Islet precursor cell (in vitro differentiated cells): ENCODE measurements at places on chromosomes 1 and 21.

- DNase-seq, result no peak
Measured at GRCh38 chr1:235818632-235819136, 48.0 kb downstream of the LYST start.

GRCh38 chr1:214002472-214002871 lies 14.7 kb downstream of the PROX1 start:
- DNase-seq, result peak; percentile 12

- DNase-seq, result no peak
Measured at GRCh38 chr1:93537924-93538323, 90.0 kb downstream of the FNBP1L start.

- DNase-seq, result no peak
Measured at GRCh38 chr1:1847890-1848289, 43.0 kb downstream of the GNB1 start.

DNA sequence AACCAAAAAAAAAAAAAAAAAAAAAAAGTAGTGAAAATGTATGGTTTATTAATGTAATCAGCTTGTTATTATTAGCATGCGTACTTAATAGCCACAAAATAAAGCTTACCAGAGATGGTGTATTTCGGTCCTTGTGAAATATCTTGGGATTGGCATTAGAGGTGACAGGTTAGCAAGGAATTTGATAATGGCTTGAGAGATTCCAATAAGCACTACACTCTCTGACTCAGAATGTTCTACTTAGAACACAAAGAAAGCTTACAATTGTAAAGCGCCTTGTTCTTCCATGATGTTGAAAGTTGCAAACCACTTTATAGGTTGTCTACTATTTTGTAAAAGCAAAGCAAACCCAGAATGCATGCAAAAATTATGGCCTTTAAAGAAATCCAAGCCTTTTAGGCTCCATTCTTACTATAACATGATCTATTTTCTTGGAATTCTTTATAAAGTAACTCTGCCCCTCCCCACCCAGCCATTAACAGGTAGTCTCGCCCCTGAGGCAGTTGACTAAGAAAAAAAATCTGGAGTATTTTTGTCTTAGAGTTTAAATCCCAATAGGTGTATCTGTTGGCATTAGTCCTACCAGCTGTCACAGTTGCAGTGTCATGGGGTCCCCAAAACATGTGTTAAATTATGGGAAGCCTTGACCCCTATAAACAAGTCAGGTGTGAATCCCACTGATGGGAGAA lies 129.2 kb downstream of the DHRS3 start:
- DNase-seq, result no peak

GRCh38 chr1:76668046-76668445 lies 199.2 kb upstream of the ST6GALNAC5 start:
- DNase-seq, result no peak

GRCh38 chr1:116218922-116219321 lies 107.7 kb downstream of the MAB21L3 start:
- DNase-seq, result peak; percentile 58

DNA sequence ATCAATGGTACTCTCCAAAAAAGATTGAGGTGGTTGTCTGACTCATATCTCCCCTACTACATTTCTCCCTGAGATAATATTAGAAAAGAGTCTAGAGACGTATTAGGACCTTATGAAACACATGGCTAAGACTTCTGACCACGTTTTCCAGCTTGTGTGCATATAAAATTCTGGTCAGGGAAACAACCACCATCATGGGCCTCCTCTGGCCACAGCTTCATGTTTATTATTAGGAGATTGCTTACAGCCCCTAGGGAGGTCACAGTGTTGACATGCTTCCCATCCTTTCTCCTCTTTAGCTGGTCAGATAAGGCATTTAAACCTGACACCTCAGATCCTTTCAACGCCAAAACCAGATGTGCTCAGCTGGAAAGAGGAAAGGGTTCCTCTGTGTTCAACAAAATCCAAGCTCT lies 620.2 kb downstream of the PLPP3 start:
- no peak for DNase-seq

DNA sequence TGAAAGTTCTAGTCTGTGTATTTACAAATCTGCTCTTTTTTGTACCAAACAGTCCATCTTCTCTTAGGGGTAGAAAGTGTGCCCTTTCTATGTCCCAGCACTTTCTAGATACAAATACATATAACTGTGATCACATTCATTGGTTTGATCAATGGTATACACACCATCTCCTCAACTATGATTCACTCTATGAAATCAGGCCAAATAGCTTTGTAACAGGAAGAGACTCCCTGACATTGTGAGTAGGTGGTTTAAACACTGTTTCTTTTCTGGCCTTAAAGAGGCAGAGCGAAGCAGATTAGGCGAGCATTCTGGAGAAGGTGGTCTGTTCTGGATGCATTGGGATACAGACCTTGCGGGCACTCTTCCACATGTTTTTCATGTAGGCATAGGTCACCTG lies 39.3 kb upstream of the EXOSC10 start:
- no peak for DNase-seq

DNA sequence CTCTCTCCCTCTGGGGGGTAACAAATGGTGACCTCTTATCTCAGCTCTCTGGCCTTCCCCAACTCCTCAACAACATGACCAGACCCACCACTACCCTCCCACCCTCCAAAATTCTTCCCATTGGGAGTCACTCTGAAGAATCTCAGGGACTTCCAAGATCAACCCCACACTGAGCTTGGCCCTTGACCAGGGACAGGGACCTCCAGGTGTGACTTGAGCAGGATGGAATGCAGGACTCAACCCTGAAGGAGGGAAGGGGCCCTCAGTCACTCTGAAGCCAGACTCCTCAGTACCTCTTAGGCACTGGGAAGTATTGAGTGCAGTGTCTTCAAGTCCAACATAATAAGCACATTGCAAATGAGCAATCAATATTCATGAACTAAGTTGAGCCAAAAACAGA lies 1.9 kb downstream of the CASQ1 start:
- DNase-seq, result peak; percentile 71

DNA sequence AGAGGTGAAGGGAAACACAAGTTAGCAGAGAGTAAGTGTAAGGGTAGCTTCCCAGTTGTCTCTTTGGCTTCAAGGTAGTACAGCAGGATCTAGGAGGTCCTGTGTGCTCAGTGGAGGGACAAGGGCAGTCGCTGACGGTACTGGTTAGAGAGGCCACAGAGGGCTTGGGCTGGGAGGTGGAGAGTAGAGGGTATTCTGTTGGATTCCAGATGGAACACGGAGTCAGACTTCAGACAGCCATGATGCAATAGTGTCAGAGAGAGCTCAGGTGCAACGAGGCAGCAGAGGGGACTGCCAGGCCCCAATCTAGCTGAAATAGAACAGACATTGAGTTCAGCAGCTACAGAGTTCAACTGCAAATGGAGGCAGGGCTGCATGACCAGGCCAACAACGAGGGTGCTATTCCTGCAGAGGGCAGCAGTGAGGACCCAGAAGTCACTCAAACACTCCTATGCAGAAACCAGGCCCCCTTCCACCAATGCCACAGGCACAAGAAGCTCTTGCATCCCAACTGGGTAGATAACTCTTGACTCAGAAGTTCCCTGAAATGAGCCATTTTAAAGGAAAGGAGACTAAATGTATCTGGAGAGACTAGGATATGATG lies 325.0 kb upstream of the ESRRG start:
- DNase-seq, result peak; percentile 79

DNA sequence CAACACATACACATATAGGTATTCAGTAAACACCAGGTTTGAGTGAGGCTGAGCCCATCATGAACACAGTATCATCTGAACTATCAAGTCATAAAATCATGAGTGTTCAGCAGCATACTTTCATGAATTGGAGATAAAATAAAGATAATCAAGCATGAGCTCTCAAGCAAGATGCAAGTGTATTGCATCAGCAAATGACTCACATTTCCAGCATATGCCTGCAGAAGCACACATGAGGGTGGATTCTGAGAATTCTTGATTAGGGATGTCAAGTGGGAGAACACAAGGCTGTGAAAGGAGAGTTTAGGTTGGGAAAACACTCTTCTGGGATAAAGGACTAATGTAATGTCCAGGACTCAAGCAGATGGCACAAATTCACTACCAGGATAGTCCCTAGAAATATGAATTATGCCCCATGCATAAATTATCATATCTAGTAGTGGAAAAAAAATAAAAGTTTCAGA lies 299.2 kb downstream of the SRGAP2C start:
- no peak for DNase-seq

- peak; percentile 48 for DNase-seq
Measured at GRCh38 chr1:228414511-228415211, 2.0 kb downstream of the TRIM17 start.

DNA sequence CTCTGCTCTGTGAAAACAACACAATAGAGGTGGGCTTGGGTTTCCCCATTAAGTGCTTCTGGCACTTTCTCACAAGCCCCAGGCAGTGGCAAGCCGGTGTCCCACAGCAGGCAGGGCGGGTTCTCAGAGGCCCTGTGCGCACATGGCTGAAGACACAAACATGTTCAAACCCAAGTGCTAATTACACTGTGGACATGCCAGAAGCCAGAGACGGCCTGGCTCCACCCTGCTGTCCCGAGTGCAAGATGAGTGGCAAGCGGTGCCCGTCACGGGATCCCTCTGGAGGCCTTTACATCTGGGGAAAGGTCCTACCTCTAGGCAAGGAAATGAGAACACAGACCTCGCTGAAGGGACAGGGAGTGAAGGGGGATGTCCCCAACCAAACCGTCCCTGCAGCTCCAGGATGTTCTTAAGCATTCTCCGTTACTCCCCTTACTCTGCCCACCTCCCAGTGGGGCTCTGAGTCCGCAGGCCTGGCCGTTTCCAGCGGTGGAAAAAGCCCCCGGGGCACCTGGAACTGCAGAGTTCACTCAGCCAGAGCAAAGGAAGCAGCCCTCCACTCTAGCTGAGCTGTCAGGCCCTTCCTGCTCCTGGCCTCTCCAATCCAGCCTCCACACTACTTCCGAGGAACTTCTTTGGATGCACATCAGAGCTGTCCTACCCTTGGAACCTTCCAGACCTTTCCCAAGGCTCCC lies 57.4 kb downstream of the SLC66A1 start:
- DNase-seq, result peak; percentile 81

- peak; percentile 71 for DNase-seq
Measured at GRCh38 chr21:8991088-8991907, 1530.1 kb upstream of the TPTE start.

DNA sequence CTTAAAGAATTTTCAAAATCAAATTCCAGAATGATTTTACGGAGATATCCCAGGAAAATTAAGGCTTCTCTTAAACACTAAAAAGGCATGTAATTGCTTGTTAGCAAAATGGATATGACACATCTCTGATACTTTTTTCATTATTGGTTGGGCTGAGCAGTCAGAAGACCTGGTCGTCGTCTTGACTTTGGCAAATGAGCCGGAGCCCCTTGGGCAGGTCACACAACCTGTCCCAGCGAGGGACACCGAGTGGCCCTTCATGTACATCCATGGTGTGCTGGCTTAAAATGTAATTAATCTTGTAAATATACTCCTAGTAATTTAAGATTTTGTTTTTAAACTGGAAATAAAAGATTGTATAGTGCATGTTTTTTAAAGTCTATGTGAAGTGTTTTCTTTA lies 33.9 kb downstream of the IFNGR2 start:
- DNase-seq, result no peak

- no peak for DNase-seq
Measured at GRCh38 chr1:172698224-172698623, 39.3 kb downstream of the FASLG start.

GRCh38 chr1:167695756-167696561 lies 25.8 kb upstream of the MPZL1 start:
- no peak for DNase-seq

- DNase-seq, result no peak
Measured at GRCh38 chr1:116019653-116020253, 43.4 kb downstream of the SLC22A15 start.

DNA sequence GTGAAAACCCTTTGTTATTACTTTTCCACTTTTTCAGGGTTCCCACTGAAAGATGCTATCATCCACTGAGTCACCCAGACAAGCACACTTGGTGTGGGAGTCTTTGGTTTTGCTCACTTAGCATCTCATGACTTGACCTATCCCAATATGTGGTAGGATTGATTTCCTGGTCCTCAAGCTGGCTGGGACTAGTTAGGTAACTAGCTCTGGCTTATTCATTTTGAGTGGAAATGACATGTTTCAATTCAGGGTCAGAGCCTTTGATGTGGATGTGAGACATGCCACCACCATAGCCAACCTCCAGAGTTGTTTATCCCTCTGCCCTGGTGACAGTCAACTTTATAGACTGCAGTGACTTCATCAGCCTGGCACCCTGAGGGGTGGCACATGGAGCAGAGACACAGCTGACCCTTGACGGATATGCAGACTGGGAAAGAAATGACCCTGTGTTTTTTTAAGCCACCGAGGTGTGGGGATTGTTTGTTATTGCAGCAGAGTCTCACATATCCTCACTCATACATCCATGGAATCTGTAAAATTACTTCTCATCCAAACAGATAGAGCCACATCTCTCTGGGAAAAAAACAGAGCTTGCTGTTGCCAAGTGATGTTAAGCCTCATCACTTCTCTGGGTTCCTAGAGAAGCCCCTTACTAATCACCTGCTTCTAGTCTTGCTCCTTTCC lies 699.9 kb downstream of the MATN1 start:
- no peak for DNase-seq

GRCh38 chr1:187096689-187097088 lies 267.9 kb downstream of the PLA2G4A start:
- no peak for DNase-seq

GRCh38 chr1:54375712-54376429 lies 30.3 kb downstream of the SSBP3 start:
- no peak for DNase-seq

DNA sequence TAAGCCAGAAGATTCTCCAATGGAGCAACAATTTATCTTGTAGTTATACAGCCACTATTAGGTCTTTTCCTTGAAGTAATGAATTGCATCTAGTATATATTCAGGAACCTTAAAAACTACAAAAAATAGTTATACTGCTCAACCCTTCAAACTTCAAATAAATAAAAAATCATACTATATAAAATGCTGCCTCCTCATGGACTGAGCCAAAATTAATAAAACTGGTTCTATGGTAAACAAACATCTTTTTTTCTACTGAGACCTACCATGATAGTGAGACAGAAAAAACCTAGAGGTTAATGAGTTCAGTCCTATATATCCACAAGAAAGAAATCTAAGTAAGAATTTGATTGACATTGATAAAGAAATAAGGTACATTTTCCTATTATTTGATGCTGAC lies 67.7 kb downstream of the GPATCH2 start:
- no peak for DNase-seq

DNA sequence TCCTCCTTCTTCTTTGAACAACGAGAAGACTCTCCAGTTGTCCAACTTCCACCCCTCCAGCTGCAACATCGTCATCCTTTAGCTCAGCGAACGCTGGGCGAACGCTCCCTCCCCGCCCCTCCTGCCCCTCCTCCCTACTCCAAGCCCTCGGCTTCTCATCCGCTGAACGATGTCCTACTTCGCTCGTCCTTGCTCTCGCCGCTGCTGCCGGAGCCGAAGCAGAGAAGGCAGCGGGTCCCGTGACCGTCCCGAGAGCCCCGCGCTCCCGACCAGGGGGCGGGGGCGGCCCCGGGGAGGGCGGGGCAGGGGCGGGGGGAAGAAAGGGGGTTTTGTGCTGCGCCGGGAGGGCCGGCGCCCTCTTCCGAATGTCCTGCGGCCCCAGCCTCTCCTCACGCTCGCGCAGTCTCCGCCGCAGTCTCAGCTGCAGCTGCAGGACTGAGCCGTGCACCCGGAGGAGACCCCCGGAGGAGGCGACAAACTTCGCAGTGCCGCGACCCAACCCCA lies at the start of gene BCAN:
Gene BCAN (plus strand): TSS at position 357 of the 504 bp plus-strand sequence. CDS start 3,938 bp downstream, outside the sequence.
- DNase-seq, result peak; percentile 87
